C1 segment of cervical spinal cord (tissue), 14 donors: ENCODE measurements at places on chromosomes 11 and 22.

DNA sequence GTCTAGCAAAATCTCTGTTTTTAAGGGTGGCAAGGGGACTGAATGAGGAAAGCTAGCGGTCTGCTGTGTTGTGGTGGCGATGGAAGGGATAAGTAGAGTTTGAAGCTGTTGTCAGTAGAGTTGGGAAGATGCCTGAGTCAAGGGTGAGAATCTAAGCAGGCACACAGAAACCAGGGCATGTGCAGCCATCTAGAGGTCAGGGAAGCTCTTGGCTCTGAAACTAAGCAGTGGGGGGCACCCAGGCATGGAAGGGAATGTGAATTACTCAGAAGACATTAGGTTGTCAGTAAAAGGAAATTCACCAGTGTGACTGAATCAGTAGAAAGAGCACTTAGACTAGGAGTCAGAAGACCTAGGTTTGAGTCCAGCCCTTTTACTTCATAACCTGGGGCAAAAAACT, 15.4 kb downstream of the BMAL1 start:
- no peak for DNase-seq

DNA sequence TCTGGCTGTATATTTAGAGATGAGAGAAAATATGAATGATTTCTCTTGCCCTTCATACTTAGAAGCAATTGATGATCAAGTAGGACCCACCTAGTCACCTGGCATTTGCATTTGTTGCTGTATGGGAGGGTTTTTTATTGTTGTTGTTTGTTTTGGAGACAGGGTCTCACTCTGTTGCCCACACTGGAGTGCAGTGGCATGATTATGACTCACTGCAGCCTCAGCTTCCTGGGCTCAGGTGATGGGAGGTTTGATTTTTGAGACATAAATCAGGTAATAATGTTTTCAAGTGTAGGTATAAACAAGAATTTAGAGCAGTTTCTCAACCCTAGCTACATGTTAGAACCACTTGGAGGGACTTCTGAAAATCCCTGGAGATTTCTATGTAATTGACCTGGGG, 63.0 kb downstream of the TNRC6B start:
- DNase-seq: no peak

DNA sequence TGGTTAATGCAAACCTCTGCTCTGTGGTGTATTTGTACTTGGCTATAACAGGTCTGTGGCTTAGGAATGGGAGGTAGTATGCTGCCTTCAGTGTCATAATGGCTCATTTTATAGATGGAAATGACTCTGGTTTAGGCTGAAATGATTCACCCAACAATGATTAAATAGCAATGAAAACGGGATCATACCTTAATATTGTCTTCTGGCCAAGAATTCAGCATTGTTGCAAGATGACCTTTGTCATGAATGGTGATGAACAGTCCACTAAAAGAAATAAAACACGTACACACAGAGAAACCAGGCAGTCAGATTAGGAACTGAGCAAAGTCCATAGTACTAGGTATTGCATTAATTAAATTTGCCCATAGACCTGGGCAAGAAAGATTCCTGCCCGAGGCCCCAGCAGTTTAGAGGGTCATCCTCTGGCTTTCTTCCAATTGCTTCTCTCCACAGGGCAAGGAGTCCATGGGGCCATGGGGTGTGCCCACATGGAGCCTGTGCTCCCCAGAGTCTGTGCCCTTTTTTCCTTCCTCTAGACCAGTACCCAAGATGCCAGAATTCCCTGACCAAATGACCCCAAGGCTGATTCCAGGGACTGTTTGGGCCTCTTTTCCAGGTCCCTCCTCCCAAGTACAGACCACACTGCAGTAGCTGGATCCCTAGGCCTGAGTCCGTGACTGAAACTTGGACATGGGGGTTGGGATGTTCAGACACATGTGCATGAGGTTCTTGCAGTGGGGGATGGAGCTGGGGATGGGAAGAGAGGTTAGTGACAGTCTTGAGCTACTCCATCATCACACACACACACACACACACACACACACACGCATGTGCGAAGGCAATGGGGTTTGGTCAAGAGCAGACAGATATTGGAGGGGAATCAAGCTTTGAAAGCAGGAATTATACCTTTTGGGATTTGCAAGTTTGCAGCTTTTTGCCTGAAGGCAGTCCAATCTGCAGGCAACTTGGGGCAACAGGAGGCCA, 134.2 kb downstream of the CCDC81 start:
- DNase-seq: no peak

DNA sequence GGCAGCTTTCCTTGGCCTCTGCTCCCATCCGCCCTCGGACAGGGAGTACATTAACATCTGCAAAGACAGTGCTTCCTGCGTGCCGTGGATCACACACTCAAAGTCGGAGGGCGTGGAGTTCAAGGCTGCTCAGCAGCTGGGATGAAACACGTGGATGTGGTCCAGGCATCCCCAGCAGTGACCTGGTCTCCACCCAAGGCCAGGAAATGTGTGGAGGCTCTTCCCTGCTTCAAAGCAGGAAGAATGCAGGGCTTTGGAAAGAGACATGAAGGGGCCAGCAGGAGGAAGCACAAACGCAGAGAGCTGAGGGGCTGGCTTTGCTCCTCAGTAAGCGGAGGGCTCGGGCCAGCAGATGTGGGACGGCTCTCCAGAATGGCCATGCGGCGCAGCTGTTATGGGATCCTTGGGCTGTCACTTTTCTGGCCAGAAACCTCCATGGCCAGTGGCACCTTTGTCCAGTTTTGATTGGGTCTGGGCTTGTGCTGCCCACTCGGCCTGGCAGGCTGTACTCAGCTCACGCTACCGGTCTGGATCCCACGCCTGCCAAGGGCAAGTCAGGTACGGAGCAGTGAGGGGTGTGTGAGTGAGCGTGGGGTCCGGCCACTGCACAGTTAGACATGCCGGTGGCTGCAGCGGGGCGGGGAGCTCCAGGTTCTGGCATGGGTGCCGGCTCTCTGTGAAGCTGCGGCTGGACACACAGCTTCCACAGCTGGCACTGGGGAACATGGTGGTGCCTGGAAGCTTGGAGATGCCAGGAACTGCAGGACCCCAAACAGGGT, 438.0 kb downstream of the TBC1D22A start:
- DNase-seq: no peak

GRCh38 chr11:17738151-17738973, 3.8 kb downstream of the KCNC1 start:
- DNase-seq: no peak

- no peak for DNase-seq
Measured at GRCh38 chr22:46122511-46122971, 27.8 kb upstream of the PPARA start.

DNA sequence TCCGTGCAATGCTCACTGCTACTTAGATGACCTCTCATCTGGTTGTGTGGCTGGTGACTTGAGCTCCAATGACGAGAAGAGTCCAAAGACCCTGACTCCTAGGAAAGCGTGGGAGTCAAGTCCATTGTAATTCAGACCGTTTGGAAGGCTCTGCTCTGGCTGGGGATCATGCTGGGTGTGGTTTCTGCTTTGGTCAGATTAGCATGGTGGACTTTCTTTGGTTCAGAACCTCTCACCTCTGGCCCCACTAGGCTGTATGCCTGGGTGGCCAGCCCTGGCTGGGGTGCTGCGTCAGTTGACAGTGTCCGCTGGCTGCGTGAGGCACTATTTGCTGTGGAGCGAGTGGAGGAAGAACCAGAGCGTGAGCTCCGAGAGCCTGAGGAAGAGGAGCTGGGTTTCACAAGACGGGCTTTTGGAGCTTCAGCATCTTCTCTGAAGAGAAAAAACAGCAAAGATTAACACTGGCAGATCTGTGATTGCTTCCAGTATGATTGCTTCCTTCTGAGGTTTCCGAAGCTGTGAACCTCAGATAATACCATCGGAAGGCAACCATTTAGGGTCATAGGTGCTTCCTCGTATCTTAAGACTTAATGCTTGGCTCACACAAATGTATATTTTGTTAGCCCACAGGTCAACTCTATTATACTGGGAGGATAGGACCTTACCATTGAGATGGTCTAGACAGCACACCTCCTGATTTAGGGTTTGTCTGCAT, 11.6 kb upstream of the HSPA8 start:
- DNase-seq: no peak

DNA sequence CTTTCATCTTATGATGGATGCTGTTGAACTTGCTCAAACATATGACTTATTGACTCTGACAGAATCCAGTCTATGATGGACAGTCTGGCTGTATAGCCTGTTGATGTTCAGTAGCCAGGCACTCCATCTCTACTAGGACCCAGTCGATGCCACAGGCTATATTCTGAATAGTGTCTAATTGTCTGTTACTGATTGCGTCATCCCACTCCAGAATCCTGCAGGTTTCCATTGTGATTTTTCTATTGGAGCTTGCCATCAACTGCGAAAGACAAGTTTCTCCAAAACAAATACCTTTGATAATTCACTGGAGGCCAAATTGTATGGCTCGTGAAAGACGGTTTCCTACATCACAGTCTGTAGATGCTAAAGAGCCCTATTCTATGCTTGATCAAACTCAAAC, 481.7 kb upstream of the CHORDC1 start:
- DNase-seq: no peak

GRCh38 chr11:7555052-7555699, 41.4 kb downstream of the PPFIBP2 start:
- DNase-seq: no peak

DNA sequence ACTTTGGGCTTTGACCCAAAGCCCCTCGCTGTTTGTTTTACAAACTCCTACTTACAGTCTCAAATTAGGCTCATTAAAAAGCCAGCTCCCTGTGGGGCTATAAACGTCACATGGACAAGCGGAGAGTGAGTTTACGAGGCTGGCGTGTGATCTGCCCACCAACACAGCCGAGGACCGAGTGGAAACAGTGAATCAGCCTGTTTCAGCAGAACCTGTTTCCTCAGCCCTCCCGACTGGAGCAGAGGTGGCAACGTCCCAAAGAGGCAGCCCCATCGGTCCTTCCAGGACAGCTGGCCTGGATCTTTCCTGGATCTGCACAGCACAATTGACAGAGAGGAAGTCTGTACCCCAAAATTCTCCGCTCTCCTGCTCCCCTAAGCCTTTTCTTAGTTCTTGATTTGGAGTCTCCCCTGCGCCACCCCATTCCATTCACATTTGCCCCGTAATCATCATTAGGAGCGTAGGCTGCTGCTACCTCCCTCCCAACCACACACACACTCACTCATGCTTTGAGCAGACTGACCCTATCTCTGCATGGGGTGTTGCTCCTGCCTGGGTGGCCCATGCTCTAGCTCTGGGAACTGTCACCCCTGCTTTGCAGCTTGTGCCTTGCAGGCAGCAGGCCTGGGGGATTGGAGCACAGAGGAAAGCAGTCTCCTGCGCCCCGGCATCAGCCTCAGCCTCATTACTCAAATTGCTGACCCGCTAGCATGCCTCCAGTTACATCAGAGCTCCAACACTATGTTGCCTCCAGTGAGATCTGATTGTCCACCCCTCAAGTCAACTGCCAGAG, 117.8 kb downstream of the NAT10 start:
- DNase-seq: no peak

- DNase-seq: no peak
Measured at GRCh38 chr11:1399386-1400316, 9.9 kb downstream of the BRSK2 start.
